ENCODE measurements at places on chromosomes 13 and 19. TPM values are rescaled to one million over a fixed set of nuclear protein-coding genes. Genes with fewer than 3 reads are reported as not detected.

DNA sequence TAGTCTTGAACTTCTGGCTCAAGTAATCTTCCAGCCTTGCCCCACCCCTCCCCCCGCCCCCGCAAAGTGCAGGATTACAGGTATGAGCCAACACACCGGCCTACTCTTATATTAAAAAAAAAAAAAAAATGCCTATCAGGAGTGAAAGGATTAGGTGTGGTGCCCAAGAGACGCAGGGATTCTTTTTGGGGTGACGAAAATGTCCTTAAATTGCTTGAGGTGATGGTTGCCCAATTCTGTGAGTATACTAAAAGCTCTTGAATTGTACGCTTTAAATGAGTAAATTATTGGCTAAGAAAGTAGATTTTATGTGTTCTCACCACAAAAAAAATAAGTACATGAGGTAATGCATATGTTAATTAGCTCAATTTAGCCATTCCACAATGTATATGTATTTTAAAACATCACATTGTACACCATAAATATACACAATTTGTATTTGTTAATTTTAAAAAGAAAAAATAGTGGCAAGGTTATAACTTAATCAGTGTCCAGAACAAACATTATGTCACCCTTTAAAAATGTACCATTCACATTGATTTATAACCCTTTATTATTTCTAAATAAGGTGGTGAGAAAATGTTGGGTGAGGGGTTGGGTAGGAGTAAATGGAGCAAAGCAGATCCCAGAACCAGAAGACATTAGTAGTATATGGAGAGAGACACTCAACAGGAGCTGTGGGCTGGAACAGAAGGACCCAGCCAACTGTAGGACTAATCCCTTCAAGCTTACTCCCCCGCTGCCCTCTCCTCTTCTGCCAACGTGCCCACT, 3.9 kb downstream of the IGSF23 start:
- H3K36me3 ChIP-seq, result no peaks in the 10 kb centered on the region
- H3K4me3 ChIP-seq, result no peak overlapping the region
- no peaks in the 10 kb centered on the region for H3K4me1 ChIP-seq
- H3K27ac ChIP-seq, result no peak overlapping the region

- H3K4me3 ChIP-seq, result no peak overlapping the region
- H3K27ac ChIP-seq, result no peak overlapping the region
- H3K4me1 ChIP-seq, result no peaks in the 10 kb centered on the region
- DNase-seq, result no peak
Measured at GRCh38 chr13:31790992-31791391, 51.7 kb downstream of the RXFP2 start.

GRCh38 chr13:67934617-67935330, 704.6 kb upstream of the PCDH9 start:
- H3K4me1 ChIP-seq, result no peaks in the 10 kb centered on the region
- DNase-seq, result no peak
- H3K27me3 ChIP-seq, result no peaks in the 10 kb centered on the region
- H3K27ac ChIP-seq, result no peak overlapping the region

The CEACAM1 gene
- 8.8 TPM for polyA plus RNA-seq

The TSKS gene
- 0.18 TPM for polyA plus RNA-seq

All from B cell (primary cell).